ENCODE measurements at places on chromosomes 5 and 9.

DNA sequence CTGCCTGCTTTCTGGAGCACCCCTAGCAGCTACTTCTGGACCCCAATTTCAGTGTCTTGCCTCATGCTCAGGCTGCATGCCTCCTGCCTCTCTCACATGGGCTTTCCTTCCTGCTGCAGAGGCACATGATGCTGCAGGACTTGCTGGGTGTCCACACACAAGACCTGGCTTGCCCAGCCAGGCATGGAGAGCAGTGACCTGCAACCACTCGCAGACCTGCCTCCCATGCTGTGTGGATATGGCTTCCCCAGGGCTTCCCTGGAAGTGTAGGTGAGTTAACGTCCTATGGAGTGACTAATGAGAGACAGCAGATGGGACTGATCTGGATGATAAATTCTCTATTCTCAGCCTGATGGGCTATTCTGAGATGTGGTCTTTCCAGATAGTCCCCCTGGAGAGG, 53.2 kb upstream of the SMIM32 start:
- DNase-seq = no peak

- DNase-seq = peak; percentile 8
Observed at GRCh38 chr9:135474915-135475314, 4.7 kb upstream of the PPP1R26 start.

- no peak for DNase-seq
Observed at GRCh38 chr5:80810425-80810824, 149.7 kb upstream of the RASGRF2 start.

GRCh38 chr9:18710065-18710464, 236.1 kb downstream of the ADAMTSL1 start:
- no peak for DNase-seq

- no peak for DNase-seq
Observed at GRCh38 chr5:31048282-31049270, 144.9 kb upstream of the CDH6 start.

- DNase-seq = no peak
Observed at GRCh38 chr5:10446490-10446889, 4.8 kb downstream of the ROPN1L start.

- no peak for DNase-seq
Observed at GRCh38 chr5:150517272-150518152, 9.6 kb downstream of the NDST1 start.

GRCh38 chr9:76180541-76180940, 213.7 kb downstream of the RFK start:
- no peak for DNase-seq

- DNase-seq = no peak
Observed at GRCh38 chr5:932628-933250, 40.1 kb downstream of the TRIP13 start.

DNA sequence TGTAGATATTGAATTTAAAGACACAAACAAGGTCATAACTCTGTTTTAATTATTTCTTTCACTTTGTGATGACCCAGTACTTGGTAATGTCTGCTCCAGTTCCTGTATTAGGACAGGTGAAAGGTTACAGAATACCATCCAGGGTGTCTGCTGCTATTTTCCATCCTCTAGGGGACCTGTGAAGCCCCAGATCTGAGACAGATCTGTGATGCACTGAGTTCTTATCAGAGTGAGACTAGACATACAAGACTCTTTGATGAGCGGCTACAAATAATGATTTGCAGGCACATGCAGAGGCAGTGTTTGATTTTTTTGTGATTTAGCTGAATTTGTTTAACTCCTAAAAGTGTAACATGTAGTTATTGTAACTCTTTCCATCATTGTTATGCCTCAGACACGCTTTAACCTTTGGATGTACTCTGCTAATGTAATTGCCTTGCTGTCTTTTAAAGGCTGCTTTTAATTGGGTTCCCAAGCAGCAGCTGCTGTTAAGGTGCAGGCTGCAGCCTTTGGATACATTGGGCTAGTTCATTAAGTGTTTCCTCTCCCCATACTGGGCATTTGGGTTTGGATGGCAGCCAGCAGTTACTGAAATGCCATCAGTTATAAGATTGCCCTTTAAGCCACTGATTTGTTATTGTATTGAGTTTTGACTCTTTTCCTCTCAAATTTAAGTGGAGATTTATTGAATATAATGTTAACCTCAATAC, 63.3 kb downstream of the RASGRF2 start:
- no peak for DNase-seq

DNA sequence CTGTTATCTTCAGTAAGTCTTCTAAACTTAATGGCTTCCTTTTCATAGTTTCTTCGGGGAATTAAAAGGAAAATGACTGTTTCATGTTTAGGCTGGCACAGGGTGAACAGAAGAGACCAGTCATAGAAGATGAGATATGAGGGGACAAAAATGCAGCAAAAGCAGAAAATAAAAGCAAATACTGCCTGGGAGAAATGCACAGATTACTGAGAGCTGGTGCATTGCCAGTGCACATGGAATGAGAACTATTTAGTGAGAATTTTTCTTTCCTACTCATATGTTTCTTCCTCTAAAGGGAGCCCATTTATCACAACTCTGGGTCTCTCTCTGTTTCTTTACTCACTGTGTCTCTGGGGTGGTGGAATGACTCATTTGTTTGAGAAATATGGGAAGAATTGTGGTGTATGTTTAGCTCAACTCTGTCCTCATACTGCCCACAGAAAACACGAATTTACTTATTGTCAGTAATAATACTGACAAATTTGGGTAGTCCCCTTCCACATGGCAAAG, 25.9 kb upstream of the ANKRD55 start:
- DNase-seq = no peak

GRCh38 chr5:67065696-67066095, 130.9 kb downstream of the CD180 start:
- peak; percentile 2 for DNase-seq

GRCh38 chr9:107705521-107705920, 216.0 kb upstream of the KLF4 start:
- no peak for DNase-seq

- no peak for DNase-seq
Observed at GRCh38 chr5:137731176-137731575, 4.7 kb downstream of the KLHL3 start.

GRCh38 chr9:27572918-27573633, at the start of gene C9orf72:
Gene C9orf72, minus strand, starts transcription at chr9:27573481. Its CDS starts 6,361 bp downstream, at chr9:27567120.
- peak; percentile 93 for DNase-seq

DNA sequence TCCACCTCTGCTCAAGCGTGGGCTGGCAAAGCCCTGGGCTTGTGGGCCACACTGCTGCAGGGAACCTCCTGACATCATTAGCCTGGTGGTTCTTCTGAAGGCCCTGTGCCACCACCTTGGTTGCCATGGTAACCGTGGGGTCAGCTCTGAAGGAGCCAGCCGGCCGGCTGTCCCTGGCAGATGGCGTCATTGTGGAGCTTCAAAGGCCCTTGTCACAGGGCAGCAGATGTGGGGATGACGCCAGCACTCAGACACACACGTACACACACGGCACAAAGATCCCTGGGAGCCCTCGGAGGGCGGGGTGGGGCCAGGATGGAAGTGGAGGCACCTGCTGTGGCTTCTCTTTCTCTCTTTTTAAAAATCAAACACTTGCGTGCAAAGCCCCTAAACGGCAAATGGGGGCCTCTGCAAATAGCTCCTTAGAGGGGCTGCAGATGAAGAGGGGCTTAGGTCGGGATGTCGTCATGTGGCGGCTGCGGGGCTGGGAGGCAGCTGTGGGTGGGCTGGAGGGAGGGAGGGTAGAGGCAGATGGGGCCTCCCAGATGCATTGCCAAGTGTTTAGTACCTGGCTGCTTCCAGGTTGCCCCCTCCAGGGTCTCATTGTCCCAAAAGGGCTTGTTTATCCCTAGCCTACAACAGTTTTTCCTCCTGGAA, 19.5 kb upstream of the RPL26L1 start:
- DNase-seq = no peak

- no peak for DNase-seq
Observed at GRCh38 chr5:44358421-44358820, 30.8 kb downstream of the FGF10 start.

- DNase-seq = peak; percentile 62
Observed at GRCh38 chr5:40680741-40681362, 1.1 kb downstream of the PTGER4 start.

DNA sequence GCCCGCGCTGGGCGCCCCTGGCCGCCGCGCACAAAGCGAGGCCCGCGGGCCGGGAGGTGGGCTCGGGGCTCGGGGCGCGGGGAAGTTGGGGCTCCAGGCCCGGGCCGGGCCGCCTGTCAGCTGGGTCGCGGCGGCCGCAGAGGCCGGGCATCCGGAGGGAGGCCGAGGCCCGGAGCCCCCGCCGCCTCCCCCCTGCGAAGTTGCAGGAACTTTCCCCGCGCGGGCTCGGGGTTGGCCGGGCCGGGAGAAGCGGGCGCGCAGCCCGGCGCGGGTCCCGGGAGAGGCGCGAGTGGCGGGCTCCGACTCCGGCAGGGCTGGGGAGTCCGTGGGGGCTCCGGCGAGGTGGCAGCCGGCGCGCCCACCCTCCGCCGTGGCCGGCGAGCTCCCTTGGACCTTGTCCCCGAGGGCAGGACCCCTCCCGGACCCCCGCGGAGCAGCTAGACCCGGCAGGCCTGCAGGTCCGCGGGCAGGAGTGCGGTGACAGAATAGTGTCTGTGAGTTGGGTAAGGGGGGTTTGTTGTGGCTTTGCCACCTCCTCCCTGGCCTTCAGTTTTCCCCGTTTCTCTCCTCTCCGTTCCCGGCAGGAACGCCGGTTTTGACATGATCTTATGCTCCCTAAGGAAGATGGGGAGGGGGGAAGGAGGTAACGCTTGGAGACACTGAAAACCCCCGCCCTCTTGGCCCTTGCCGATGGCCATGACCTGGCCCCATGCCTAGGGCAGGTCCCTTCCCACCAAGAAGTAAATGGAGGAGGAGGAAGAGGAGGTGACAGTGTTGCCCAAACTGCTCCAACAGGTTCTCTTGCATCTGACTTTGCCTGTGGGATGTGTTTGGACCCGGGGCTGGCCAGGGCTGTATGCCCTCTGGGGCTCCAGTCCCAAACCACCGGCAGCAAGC, 942 bp downstream of the PHF2 start:
- peak; percentile 9 for DNase-seq

- DNase-seq = no peak
Observed at GRCh38 chr5:68494771-68495170, 279.2 kb downstream of the PIK3R1 start.

GRCh38 chr5:1173485-1174070, 27.8 kb upstream of the SLC6A19 start:
- DNase-seq = no peak

DNA sequence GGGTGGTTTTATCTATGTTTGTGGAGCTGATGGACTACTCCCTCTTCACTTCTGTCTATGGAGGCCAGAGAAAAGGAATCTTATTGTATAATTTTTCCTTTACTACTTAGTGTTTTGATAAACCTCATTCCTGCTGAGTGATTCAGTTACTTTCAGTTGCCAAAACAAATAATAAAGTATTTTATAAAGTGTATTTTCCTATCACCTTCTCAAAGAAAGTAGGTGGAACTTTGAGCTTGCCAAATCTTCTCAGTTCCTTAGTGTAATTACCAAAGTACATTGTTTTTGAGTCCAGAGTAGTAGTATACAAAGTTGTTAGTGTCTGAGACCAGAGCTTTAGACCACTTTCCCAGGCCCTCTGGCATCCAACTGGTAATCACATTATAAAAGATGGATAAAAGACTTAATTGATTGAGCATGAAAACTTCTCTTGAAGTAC, 13.5 kb downstream of the RABGAP1 start:
- no peak for DNase-seq

- DNase-seq = no peak
Observed at GRCh38 chr5:72388646-72389045, 68.5 kb downstream of the PTCD2 start.

- peak; percentile 52 for DNase-seq
Observed at GRCh38 chr9:100322954-100323536, 29.7 kb downstream of the TEX10 start.

DNA sequence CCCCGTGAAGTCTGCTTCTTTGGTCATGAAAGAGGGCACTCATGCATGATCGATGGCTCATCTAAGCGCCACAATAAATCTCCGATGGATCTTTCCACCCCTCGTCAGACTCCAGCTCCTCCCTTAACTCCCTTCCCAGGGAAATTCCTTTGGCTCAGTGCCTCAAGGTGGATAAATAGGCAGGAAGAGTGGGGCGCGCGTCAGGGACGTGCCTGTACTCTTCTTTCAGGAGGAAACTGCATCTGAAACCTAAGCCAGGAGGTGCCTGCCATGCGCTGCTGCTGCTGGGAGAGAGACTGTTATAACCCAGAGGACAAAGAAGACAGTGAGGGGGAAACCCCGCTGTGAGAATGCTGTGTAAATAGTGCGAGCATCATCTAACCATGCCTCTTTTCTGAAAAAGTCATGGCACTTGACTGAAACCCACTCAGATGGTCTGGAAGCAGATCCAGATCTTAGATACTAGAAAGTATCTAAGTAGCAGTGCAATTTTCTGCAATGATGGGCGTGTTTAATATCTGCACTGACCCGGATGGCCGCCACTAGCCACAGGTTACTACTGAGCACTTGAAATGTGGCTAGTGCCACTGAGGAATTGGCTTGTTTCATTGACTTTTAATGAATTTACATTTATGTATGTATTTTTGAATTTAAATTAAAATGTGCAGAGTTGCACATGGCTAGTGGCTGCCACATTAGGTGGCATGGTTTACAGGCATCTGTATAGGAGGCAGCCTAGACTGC, 120.3 kb upstream of the BASP1 start:
- no peak for DNase-seq

DNA sequence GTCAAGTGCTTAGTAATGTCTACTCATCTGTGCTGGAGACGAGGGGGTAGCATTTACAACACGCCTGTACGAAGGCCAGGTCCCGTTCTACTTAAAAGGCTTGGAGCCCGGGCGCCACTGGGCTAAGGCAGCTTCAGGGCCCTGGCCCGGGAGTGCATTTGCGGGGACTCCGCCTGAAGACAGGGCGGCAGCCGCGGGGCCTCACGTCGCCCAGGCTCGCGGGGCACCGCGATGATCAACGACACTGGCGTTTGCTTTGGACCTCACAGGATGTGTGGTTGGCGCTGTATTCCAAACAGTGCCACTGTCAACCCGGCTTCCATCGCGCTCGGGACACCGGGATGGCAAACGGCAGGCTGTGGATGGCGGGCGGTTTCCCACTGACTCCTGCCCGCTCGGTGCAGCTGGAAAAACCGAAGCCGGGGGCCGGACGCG, 1.1 kb upstream of the TENT4A start:
- DNase-seq = peak; percentile 46

All from CD4-positive, alpha-beta T cell treated with Interleukin-10 for 1 hour (primary cell).